ENCODE measurements at places on chromosomes 7 and 10. TPM values are rescaled to one million over a fixed set of nuclear protein-coding genes. Genes with fewer than 3 reads are reported as not detected.
A peak's percentile ranks its signal among the peaks of the same experiment; 100 is the strongest.

Gene CALML5
- total RNA-seq: not detected

Gene BTBD16
- total RNA-seq: 0.14 TPM

Gene RAPGEF5
- 62.9 TPM for total RNA-seq

Gene CCM2
- 33.7 TPM for total RNA-seq

Gene CRPPA
- 2.6 TPM for total RNA-seq

Gene GPR37
- total RNA-seq: 0.95 TPM

DNA sequence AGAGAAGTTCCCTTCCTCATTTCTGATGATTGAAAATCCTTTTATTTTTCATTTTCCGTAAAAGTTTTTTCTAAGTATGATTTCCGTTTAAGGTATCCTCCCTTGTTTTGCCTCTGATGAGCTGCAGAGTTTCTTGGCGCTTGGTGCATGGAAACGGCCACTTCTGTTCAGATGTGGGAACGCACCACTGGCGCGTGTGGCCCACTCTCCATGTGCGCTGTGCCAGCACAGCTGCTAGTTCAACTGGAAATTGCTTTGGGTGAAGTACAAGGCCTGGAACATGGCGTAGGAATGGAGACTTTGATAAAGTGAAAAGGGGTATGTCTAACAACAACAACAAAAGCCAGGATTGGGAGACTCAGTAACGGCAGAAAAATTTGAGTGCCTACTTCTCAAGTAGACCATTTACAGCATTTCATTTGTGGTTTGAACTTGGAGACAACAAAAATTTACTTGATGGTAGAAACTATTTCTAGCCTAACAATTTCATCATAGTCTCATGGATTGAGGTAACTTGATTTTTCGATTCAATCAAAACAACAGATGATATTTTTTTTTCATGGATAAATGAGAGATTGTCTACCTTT, 364.2 kb downstream of the SUGCT start:
- no peak for DNase-seq

DNA sequence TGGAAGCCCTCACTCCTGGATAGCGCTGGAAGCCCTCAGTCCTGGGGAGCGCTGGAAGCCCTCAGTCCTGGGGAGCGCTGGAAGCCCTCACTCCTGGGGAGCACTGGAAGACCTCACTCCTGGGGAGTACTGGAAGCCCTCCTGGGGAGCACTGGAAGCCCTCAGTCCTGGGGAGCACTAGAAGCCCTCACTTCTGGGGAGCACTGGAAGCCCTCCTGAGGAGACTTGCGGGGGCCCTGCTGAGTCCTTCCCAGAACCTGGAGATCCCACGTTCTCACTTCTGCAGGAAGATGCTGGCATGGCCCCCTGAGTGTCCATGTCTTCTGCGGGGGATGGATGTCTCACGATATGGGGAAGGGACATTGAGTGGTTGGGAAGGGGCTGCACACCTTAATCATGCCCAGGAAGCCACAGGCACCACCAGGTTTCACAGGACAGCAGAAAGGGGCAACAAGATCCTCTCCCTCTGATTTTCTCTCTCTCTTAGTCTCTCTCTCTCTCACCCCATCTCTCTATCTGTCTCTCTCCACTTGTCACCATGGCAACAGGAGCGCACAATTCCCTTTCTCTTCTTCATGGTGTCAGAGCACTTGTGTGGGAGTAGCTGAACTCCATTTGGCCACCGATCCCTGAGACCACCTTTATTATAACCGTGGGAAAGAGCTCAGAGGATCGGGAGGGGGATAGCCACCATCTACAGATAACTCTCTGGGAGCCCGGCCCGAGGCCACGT, 267.0 kb downstream of the TCERG1L start:
- DNase-seq: no peak

DNA sequence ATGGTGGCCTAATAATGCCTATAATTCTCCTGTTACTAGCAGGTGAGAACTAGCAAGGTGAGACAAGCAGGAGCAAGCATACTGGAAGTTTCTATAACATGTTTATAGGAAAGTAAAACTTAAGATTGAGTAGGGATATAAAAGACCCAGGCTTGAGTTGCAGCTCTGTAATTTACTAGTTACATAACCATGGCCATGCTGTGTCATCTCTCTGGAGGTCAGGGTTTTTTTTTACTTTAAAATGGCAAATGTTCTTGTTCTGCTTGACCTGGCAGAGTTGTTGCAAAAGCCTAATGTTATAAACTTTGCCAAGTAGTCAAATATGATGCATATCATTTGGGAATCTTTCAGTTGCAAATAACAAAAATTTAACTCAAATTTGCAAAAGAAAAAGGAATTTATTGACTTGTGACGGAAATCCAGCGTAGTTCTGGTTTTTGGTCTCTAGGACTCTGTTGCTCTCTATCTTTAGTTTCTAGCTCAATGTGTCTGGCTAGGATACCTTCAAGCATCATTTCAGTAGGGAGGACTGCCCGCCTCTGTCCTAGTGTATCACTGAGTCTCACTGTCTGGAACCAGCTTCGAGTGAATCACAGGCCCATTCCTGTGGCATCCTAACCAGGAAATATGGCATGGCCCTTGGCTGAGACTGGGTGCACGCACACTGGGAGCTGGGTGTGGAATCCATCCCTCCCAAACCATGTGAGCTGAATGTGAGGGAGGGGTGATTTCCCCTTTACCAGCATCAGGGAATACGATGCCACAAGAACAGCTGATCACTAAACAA, 67.9 kb downstream of the ADAM22 start:
- DNase-seq: no peak

- DNase-seq: no peak
Measured at GRCh38 chr7:103685646-103686045, 239.6 kb upstream of the SLC26A5 start.

DNA sequence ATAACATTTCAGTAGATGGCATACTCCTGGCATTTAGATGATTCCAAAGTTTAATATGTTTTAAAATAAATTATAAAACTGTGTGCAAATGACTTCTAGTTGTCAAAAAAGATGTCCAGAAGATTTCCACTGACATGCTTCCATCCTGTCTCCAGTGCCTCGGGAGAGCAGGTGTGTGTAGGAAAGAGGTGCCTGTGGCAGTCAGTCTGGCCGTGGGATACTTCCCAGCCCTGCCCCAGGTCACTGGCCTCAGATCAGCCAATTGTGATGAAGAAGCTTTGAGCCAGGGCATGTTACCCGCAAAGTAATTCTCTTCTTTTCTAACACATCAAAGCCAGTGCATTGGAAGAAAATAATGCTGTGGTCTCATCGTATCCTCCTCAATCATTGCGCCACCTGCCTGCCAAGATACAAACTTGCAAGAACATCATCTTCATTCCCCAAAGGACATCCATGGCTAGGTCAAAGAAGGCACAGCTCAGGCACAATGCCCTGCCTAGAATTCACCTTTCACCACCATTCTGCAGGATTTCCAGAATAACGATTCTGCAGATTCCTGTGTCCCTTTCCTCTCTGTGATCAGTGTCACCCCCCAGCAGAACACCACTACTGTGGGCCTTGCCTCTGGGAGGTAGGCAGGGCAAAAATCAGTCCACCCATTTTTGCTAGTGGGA, 6.3 kb upstream of the KCNMA1 start:
- DNase-seq: no peak

- DNase-seq: no peak
Measured at GRCh38 chr10:102401735-102402511, 6.4 kb downstream of the NFKB2 start.

DNA sequence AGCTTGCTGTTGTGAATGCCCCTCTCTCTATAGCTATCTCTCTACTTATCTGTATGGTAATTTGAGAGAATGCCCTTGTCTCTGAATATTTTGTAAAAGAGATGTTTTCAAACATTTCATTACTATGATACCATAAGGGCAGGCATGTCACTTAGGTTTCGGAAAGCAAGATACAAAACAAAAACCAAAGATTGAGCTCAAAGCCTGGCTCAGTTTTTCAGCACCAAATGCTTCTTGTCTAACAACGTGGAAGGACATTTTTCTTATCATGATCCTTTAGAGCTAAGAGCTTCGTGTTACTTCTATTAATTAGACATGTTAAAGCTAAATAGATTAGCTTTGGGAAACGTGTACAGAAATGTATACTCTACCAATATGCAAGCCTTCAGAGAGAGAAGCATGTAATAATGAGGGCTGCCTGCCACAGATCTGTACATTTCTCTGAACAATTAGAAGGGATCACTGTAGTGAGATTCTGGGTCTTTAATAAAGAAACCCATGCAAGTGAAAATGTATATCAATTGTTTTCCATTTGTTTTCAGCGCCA, 148.9 kb downstream of the ARID5B start:
- no peak for DNase-seq

- DNase-seq: peak; percentile 19
Measured at GRCh38 chr7:21617916-21618390, 75.1 kb downstream of the DNAH11 start.

- DNase-seq: no peak
Measured at GRCh38 chr10:19623321-19623720, 192.9 kb upstream of the PLXDC2 start.

DNA sequence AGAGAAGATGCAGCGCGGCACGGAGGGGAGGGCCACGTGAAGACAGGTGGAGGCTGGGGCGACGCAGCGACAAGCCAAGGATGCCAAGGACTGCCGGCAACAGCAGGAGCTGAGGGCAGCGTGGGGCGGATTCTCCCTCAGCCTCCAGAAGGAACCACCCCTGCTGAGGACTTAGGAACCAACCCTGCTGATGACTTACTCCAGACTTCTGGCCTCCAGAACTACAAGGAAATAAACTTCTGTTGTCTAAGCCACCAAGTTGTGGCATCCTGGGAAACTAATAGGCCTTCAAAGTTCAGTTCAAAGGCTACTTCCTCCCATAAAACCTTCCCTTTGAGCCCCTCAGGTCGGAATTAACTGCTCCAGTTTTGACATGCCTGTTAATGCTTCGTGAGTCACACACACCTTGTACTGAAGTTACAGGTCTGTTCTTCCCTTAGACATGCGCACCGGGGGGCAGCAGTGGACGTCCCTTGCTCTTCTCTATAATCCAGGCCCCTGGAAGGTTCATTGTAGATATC, 88.4 kb upstream of the RHEB start:
- DNase-seq: peak; percentile 50

DNA sequence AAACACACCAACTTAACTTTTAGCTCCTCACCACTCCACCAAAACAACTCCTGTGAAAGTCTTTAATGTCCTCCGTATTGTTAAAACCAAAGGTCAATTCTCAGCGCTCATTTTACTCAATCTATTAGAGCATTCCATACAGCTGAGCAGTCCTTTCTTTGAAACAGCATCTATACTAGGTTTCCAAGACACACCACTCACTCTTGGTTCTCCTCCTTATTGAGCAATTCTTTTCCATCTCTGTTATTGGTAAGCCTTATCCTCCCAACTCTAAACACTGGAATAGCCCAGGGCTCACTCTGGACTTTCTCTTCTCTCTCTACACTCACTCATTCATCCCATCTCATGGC, 34.9 kb downstream of the COA1 start:
- DNase-seq: no peak
